ENCODE measurements at places on chromosomes 5 and 9.
A peak's percentile ranks its signal among the peaks of the same experiment; 100 is the strongest.

GRCh38 chr5:19638461-19638860 is 349.5 kb downstream of the CDH18 start:
- DNase-seq, result no peak

DNA sequence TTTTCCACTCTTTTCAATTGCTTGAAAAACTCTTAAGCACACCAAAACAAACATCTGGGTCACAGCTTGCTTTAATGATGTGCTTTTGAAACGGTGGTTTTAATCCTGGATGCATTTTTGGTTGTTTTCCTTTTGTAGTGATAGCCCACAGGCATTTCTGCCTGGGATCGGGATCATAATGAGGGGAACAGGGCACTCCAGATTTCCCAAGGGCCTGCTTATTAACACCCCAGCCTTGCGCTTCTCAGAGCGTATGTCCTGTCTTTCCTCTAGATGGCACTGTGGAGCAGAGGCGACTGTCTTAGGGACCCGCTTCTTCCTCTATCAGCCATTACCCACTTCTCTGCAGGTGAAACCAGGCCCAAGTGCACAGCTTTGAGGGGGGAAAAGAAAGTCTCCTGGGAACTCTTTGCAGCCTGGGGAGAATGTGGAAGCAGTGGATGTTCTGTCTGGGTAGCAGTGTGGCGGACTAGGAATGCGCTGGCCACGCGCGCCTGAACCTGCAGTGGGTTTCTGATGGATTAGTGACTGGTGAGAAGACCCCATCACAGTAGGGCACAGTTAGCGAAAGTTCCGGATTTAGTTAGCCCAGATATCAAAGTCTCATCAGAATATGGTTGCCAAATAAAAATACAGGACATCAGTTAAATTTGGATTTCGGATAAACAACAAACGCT is 190.1 kb downstream of the GNA14 start:
- DNase-seq, result peak; percentile 42

GRCh38 chr9:110900456-110900855 is 137.8 kb downstream of the LPAR1 start:
- DNase-seq, result no peak

DNA sequence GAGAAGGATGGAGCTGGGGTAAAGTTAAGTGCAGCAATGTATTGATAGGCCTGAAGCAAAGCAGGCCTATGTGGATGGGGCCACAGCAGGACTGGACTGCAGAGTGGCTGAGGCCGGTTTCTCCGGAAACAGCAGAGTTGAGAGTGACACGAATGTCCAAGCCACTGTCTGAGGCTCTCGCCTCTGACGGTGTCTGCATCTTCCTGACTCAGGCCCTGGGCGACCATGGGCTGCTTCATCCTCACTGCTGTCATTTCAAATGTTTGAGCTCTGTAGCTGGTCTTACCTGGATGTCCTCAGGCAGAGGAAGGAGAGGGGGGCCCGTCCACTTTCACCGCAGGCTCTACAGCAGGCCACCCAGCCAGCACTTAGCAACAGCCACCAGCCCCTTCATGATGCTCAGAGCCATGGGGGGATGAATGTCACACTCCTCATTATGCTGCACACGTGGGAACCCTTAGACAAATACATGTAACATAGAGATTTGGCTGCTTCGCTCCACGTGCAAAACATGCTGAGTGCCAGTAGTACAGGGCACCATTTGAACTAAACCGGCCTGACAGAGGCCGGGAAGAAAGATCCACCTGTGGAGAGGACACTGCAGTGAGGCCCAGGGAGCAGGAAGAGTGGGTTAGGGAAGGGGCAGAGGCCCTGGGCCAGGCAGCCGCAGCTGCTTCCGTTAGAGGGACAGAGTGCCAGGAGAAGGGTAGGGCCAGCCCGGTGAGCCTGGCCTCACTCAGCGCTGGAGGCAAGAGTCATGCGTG is 31.7 kb upstream of the NXNL2 start:
- no peak for DNase-seq

- no peak for DNase-seq
Observed at GRCh38 chr9:79054500-79054899, 517.3 kb upstream of the TLE4 start.
